PC-3 (cell line): ENCODE measurements at places on chromosomes 12 and 14. TPM values are rescaled to one million over a fixed set of nuclear protein-coding genes. Genes with fewer than 3 reads are reported as not detected.

DNA sequence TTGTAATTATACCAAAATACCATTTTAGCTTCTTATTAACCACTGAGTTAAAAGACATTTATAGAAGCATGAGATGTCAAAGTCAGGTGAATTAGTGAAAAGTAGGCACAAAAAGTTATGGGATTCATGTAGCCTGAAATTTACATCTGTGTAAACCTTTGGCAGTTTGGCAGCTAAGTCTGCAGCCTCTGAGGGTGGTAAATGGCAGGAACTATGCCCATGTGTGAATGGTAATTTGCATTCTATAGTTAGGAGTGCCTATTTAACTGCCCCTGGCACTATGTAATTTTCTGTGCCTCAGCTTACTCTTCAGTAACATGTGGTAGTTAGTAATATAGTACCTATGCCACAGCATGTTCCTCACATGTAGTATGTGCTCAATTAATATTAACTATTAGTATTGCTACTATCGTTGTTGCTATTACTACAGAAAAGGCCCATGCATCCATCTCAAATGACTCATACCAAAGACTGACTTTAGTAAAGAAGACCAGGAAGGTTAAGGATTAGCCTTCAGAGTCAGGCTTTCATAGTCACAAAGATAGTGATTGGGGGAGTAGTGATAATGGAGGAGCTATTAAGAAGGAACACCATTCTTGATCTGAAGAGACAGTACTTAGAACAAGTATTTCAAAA is 258.7 kb upstream of the BTG1 start:
- DNase-seq = no peak

The P3H3 gene
- total RNA-seq = 9.3 and 24.4 TPM in 2 replicates

DNA sequence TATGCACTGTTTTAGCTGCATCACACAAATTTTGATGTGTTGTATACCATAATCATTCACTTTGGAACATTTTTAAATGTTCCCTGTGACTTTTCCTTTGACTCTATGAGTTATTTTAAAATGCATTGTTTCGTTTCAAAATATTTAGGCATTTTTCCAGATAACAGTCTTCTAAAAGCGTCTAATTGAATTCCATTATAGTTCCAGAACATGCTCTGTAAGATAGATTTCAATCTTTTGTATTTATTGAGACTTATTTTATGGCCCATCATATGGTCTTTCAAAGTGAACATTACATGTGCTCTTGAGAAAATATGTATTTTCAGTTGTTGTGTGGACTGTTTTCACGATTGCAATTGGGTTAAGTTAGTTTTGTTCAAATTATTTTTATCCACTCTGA is 98.7 kb upstream of the ARHGAP5 start:
- no peak for DNase-seq

The RDH16 gene
- 0.73 and 0.86 TPM in 2 replicates for total RNA-seq

GRCh38 chr12:2322554-2323120 is 269.9 kb downstream of the CACNA1C start:
- DNase-seq = no peak

DNA sequence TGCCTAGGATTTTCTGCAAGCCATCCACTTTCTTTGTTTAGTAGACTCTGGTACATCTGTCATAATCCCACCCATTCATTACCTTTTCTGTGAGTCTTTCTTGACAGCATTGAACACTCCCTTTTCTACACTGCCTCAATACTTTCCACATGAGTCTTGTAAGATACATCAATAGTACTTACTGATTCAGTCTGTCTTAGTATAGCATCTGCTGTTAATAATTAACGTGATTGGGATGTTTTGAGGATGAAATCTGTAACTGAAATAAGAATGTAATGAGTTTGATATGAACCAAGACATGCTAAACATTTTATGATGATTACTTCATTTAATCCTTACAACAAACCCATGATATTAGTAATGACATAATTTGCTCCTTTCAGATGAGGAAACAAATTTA is 196.2 kb upstream of the FOXG1 start:
- no peak for DNase-seq

The SLC10A1 gene
- not detected in 2 replicates for total RNA-seq

DNA sequence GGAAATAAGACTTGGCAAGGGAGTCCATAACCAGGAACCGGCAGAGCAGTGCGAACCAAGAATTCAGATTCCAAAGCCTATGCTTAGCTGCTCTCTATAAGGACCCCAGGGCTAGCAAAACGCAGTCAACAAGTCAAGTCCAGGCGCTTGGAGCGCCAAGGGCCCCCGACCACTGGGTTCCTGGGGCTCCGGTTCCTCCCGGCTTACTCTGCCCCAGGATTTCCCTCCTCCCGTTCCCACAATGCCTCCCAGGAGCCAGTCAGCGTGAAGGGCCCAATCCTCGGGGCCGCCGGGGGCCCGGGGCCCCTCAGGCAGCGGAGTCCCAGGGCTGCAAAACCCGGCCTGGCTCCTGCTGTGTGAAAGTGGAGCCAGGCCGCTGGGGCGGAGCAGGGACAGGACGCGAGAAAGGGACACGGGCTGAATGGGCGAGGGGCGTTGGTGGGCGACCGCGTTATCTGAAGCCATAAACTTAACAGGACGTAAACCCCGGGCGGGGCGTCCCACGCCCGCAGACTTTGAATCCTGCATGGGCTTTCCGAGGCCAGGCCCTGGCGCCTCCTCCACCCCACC is 1.5 kb downstream of the KRT8 start:
- DNase-seq = peak; percentile 76

The RERGL gene
- not detected in 2 replicates for total RNA-seq

The SLC5A8 gene
- total RNA-seq = not detected in 2 replicates

GRCh38 chr14:90442388-90442787 is 45.6 kb downstream of the CALM1 start:
- DNase-seq = no peak

The WNT5B gene
- total RNA-seq = 1.7 and 2.2 TPM in 2 replicates

The AQP6 gene
- not detected in 2 replicates for total RNA-seq

The SPIC gene
- not detected in 2 replicates for total RNA-seq

DNA sequence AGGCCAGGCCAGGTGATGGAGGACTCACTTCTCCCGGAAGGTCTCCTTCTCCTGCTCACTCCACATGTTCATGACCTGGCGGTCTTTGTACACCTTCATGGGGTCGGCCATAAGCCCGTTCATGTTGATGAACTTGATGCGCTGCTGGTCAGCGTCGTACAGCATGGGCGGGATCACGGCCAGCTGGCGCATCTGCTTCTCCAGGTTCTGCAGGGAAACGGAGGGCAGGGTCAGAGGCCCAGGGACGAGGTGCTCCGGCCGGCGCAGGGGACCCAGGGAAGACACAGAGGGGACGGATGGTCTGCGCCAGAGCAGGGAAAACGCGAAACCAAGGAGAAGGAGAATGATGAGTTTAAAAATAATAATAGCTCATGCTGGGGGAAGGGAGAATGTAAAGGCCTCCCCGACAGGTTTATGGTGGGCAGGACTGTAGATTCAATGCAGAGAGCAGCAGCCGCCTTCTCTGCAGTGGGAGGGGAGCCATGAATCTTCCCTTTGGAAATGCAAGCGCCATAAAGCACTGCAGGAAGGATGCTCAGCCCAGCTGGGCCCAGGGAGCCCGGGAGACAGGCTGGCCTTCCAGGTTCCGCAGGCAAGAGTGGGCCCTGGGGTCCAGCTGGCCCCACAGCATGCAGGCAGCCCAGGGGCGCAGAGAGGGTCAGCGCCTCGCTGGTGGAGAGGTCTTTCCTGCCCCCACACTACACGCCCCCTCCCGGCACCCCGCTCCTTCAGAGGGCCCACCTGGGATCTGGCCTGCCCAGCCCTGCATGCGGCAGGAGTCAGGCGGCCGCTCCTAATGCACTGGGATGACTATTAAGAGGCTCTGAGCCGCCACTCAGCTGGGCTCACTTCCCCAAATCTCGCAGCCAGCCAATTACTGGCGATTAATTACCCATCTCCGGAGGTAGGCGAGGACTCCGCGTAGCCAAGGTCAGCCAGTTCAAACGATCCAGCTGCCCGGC is 132.0 kb downstream of the RFLNA start:
- no peak for DNase-seq

DNA sequence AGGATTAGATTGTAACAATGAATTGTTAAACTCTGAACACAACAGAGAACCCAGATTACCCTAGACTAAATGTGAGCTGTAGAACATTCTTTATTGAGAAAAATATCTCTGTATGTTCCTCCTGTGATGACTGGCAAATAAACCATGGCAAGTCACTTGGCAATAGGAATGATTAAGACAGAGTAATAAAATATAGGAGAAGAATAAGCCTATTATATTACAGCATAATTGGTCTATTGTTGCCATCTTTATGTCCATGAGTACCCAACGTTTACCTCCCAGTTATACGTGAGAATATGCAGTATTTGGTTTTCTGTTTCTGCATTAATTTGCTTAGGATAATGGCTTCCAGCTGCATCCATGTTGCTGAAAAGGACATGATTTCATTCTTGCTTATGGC is 211.2 kb upstream of the AVPR1A start:
- DNase-seq = no peak

The PLEK2 gene
- total RNA-seq = 48.0 and 57.2 TPM in 2 replicates

GRCh38 chr12:6437586-6437985 is 7.2 kb upstream of the CD27 start:
- DNase-seq = no peak

DNA sequence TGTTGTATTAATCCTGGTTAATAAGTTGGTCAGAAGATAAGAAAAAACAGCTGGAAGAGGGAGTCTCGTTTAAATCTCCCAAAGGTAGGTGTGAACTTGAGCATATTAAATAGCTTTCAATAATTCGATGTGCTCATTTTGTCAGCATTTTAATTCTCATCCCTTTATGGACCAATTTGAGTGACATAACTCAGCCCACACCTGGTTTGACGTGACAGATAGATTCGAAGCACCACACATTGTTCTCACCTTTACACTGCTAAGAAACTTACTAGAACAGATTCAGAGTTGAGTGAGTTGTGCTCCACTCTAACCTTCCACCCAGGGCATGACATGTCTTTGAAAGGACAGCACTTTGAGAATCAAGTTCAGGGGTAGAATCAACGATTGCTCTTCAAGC is 161.4 kb upstream of the GZMB start:
- no peak for DNase-seq

DNA sequence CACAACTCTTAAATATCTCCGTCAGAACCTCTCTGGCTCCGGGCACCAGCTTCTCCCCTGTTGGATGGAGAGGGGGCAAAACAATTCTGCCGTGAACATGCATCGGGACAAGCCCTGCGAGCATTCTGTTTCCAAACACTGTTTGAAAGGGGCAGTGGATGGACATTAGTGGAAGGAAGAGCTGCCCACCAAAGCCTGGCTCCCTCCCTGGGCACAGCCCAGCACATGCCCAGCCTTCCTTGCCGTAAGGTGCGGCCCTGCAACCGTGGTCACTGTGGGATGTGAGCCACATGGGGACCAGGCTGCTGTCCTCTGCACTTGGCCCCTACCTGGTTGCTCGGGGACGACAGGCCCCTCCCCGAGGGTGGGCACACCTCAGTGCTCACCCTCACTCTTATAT is 54.0 kb downstream of the TRAFD1 start:
- no peak for DNase-seq

- DNase-seq = no peak
Measured at GRCh38 chr12:3700861-3701260, 52.0 kb downstream of the CRACR2A start.

The LRRC10 gene
- not detected in 2 replicates for total RNA-seq

DNA sequence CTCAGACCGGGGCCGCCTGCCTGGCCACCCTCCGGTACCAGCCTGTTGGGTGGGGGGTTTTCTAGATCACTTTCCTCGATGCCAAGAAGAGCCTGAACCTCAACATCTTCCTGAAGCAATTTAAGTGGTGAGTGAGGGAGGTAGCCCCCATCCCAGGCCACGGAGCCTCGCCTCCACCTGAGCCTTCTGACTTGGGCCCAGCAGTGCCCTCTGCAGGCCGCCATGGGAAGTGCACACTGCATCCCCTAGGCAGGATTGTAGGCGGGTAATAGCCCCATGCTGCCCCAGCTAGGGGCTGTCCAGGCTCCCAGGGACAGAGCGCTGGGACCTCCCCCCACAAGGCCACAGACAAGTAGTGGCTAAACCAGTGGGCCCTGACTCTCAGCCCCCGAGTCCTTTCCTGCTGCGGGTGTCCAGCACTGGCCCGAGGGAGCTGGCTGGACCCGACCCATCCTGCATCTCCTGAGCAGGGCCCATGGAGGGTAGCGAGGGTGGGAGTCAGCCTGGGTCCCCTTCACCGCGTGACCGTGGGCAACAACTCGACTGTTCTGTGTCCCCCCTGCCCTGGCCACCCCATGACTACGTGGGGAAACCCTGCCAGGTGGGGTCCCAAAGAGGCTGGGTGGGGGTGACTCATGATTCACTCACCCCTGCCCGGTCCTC is 15.3 kb upstream of the ADSS1 start:
- DNase-seq = peak; percentile 80

The POTEG gene
- total RNA-seq = 0.12 TPM in 1 of 2 replicates, not detected in the other

The PCK2 gene
- total RNA-seq = 10.0 and 11.6 TPM in 2 replicates

The PWP1 gene
- 85.8 and 189 TPM in 2 replicates for total RNA-seq

DNA sequence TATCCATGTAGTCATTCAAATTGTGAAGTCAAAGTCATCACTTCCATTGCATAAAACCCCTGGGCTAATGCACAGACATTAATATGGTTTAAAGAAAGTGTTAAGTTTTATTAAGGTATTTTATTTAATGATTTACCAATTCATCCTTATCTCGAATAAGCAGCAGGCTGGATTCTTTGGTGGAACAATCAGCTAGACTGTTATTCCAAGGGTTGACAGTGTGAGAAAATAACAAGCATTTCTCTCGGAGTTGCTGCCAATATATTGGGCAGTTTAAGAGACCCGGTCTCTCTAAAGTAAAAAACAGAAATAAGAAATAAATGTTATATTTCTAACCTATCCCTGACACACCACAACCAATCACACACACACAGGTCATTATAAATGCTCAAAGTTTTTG is 9.4 kb downstream of the KLRB1 start:
- DNase-seq = no peak
